ENCODE measurements at places on chromosomes 7 and 10.

DNA sequence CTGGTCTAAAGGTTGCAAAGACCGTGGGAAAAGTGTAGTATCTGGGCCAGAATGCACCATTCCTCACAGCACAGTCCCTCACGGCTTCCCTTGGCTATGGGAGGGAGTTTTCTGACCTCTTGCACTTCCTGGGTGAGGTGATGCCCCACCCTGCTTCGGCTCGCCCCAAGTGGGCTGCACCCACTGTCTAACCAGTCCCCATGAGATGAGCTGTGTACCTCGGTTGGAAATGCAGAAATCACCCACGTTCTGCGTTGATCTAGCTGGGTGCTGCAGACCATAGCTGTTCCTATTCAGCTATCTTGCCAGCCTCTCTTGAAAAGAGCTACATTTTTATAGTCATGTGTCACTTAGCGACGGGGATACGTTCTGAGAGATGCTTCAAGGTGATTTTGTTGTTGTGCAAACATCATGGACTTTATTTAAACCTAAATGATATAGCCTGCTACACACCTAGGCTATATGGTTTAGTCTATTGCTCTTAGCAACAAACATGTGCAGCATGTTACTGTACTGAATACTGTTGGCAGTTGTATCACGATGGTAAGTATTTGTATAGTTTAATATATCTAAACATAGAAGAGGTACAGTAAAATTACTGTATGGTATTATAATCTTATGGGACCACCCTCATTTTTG is 120.0 kb downstream of the PPP1R9A start:
- no peak for DNase-seq

GRCh38 chr10:101560298-101561067 is 27.6 kb downstream of the POLL start:
- no peak for DNase-seq

DNA sequence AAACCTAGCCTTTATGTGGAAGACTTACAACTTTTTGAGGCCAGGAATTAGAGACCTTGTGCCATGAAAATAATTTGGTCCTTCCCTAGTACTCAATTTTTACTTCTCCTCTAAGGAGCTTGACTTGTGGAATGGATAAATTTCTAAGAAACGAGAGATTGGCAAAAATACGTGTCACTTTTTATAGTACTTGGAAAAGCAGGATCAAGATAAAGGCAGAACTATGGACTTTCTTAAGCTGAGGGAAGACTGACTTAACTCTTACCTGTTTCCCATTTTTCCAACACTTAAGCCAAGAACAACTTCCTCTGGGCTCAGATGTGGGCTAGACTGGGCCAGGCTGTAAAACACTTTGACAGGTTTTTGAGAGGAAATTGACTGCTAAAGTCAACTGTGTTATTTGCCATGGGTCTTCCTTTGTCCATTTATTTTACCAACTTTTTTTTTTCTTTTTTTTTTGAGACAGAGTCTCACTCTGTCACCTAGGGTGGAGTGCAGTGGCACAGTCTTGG is 2.0 kb upstream of the WBP1L start:
- no peak for DNase-seq

DNA sequence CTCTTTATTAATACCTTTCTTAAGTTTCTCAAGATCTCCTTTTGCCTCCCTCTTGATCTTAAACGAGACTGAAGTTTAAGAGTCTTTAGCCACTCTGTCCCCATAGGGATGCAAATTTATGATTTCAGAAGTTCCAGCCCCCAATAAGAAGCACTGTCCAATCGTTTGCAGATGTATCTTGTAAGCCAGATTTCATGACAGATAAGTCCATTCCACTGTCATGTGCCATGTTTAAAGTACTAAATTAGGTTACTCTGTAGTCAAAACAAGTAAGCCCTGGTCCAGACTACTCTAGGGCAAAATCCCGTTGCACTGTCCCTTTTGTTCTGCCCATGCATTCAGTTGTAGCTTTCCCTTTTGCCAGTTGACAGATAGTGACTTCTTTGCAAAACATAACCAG is 157.2 kb upstream of the KAT6B start:
- DNase-seq, result no peak

GRCh38 chr7:106460792-106461254 is 176.0 kb upstream of the NAMPT start:
- no peak for DNase-seq

GRCh38 chr7:156577645-156578577 is 62.7 kb upstream of the RNF32 start:
- DNase-seq, result no peak

GRCh38 chr10:1708746-1709145 is 28.6 kb downstream of the ADARB2 start:
- no peak for DNase-seq

GRCh38 chr7:142539901-142540300 is 209.4 kb upstream of the PRSS1 start:
- DNase-seq, result no peak

DNA sequence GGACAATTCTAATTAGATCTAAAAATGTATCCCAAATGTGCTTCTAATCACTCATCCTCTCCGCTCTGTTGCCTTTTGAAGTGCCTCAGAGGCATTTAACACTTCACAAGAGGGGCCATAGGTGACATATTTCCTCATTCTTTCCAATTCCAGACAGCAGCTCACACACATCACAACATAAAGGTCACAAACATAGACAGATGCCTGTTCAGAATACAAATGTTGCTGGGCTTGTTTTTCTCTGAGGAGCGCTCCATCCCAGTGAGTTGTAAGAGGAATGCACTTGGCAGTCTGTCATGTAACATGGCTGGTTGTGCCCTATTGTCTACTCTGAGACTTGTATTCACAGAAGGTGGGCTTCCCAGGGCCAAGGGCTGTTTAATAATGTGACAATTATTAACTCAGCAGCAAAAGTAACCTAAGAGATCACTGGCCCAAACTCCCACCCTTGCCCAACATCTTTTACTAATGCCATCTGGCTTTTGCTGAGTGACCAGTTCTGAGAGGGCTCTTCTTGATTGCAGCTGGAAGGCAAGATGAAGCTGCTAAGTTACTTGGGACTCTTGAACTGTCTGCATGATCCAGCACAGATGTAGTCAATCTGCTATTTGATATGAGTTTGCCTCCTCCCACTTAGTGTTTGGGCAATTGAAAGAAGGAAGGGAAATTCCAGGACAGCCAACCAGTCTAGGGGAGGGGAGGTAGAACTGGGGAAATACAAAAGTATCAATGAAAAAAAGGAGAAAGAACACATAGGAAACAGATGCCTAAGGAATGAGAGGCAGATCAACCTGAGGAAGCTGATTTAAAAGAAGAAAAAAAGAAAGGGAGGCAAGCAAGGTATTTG is 13.6 kb downstream of the PON2 start:
- no peak for DNase-seq

DNA sequence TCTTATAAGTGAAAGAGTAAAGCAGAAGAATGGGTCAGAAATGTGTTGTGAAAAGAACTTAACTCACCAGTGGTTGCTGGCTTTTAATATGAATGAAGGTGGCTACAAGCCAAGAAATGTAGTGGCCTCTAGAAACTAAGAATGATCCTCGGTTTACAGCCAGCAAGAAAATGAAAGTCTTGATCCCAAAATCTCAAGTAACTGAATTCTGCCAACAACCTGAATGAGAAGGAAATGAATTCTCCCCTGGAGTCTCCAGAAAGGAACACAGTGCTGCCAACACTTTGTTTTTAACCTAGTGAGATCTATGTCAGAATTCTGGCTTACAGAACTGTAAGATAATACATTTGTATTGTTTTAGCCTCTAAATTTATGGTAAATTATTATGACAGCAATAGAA is 193.0 kb downstream of the FZD1 start:
- no peak for DNase-seq

GRCh38 chr7:44308596-44309270 is 16.7 kb downstream of the CAMK2B start:
- DNase-seq, result peak; percentile 36

GRCh38 chr7:140007051-140007690 is 55.6 kb downstream of the PARP12 start:
- no peak for DNase-seq

- peak; percentile 26 for DNase-seq
These were observed 109.4 kb upstream of the ZMIZ1 start for GRCh38 chr10:78959217-78959923.

Measured in left cardiac atrium (tissue), 4 donors.